Gastrocnemius medialis (tissue), 4 donors: ENCODE measurements at places on chromosomes 6 and 20.

DNA sequence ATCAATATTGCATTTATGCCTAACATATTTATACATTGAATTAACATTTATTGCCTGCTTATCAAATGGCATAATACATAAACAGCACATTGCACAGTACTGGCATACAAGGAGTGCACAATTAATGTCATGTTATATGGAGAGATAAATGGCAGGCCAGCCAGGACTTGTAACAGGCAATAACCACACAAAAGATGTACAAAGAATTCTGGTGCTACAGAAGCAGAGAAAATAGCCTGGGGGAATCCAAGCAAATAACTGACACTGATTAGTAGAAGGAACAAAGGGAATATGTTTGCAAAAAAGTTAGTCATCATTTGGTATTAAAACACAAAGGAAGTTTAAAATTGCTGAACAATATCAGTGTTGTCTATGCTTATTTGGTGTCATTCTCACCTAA, 27.3 kb downstream of the COL21A1 start:
- DNase-seq, result no peak

- DNase-seq, result no peak
Measured at GRCh38 chr20:48406912-48407340, 420.9 kb downstream of the PREX1 start.

DNA sequence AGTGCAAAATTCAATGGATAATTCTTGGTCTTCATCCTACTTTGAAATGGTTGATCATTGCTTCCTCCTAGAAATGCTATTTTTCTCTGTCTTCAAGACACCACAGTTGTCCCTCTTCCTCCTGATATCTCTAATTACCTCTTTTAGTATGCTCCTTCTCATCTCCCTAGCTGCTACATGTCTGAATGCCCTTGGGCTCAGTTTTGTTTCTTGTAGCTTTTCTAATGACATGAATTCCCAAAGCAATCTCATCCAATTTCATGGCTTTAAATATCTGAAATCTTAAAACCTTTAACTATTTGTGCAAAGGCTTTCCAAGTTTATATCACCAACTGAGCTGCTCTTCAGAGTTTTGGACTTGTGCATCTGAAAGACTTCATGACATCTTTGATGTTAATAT, 120.2 kb upstream of the RGS17 start:
- DNase-seq, result no peak

GRCh38 chr6:166815629-166816028, 140.7 kb downstream of the RNASET2 start:
- DNase-seq, result no peak

DNA sequence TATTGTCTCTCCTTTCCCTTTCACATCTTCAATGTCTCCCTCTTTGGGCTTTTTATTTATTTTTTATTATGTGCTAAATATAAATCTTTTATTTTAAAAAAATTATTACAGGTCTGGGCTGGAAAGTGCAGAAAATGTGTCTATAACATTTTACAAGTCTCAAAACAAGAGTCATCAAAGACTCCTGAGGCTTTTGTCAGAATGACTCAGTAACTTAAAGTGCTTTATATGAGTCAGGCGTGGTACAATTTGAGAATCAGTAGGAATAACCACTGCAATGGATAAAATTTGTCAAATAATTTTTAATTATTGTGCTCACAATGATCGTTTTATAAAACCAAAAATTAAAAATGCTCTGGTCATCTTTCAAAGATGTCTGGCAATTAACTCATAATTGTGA, 193.9 kb downstream of the MMUT start:
- no peak for DNase-seq

- no peak for DNase-seq
Measured at GRCh38 chr20:41231136-41231535, 86.4 kb downstream of the ZHX3 start.

DNA sequence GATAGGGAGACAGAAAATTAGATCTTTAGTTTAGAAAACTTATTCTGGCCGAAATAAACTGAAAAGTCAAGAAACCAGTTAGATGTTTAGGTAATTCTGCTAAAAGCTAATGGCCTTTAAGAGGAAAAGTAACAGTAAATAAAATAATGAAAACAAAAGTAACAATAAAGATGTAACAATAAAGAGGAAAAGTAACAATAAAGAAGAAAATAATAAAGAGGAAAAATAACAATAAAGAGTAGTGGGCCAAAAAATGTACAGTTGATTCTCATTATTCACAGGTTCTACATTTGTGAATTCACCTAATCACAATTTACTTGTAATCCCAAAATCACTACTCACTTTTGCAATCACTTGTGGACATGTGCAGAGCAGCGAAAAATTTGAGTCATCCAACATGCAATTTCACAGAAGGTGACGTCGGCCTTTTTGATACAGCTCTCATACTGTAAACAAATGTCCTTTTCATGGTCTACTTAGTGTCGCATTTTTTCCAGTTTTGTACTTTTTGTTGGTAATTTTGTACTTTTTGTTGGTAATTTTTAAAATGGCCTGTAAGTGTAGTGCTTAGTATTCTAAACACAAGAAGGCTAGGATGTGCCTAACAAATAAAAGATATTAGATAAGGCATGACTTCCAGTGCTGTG, 24.0 kb downstream of the HBS1L start:
- DNase-seq, result no peak

DNA sequence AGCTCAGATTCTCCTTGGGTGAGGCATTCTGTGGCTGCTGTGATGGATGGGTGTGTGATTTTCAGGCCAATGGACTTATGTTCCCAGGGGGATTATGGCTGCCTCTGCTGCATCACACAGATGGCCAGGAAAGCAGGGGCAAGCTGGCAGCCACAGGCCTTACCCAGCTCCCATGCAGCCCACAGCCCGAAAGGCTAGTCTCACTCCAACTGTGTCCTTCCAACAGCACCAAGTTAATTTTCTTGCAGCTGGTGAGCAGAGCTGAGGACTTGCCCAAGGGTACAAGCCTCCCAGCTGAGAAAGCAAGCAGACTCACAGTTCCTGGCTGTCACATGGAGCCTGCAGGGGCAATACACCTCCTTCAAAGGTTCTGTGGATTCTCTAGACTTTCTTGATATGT, 155.2 kb upstream of the KHDRBS2 start:
- no peak for DNase-seq

GRCh38 chr20:15900443-15900842, 672.8 kb downstream of the KIF16B start:
- DNase-seq, result no peak

- DNase-seq, result no peak
Measured at GRCh38 chr6:126535595-126535994, 195.7 kb downstream of the CENPW start.

- no peak for DNase-seq
Measured at GRCh38 chr20:25336561-25337422, 53.8 kb downstream of the ABHD12 start.

DNA sequence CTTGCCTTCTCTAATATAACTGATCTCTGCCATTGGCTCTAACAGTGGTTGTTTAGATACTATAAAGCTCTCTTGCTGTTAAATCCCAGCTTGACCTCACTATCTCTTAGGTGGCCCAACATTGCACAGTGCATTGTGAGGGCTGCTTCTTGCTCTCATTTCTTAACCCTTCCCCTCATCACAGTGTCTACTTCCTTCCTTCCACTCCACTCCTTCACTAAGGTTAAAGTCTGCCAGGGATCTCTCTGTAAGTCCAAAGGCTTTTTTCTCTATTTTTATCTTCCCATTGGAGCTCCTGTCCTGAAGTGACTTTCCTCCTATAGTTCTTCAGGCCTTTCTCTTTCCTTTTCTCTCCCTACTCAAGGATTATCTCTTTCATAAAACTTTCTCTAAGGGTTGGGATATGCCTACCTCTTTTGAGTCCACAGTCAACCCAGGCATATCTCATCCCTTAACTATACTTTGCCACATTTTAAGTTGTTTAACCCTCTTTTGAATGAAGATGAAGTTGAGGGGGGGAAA, 4.0 kb upstream of the TBC1D22B start:
- DNase-seq, result no peak

GRCh38 chr20:53905019-53905819, 165.2 kb downstream of the BCAS1 start:
- no peak for DNase-seq

- DNase-seq, result no peak
Measured at GRCh38 chr20:51960047-51960675, 157.8 kb upstream of the SALL4 start.

GRCh38 chr6:27863962-27864905, 48.0 kb downstream of the OR2B2 start:
- no peak for DNase-seq

GRCh38 chr6:16670617-16671051, 90.6 kb downstream of the ATXN1 start:
- no peak for DNase-seq
